ENCODE measurements at places on chromosomes 12 and 14.

DNA sequence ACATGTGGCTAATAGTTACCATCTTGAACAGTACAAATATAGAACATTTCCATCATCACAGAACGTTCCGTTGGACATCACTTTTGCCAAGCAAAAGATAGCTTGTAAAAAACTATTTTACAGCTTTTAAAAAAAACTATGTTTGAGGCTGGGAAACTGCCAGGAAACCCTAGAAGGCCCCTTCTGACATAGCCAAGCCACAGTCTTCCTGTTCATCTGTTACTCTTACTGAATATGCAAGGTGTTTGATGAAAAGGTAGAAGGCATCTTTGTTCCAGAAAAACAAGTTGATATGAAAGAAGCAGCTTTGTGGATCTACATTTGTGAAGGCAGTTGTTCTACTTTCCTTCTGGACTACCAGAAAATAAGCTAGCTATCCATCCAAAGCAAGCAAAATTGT is 23.6 kb upstream of the WNK1 start:
- no peak for DNase-seq

- DNase-seq: no peak
Measured at GRCh38 chr12:111025792-111026430, 105.5 kb upstream of the MYL2 start.

GRCh38 chr12:76784600-76785051 is 20.7 kb downstream of the ZDHHC17 start:
- DNase-seq: no peak

DNA sequence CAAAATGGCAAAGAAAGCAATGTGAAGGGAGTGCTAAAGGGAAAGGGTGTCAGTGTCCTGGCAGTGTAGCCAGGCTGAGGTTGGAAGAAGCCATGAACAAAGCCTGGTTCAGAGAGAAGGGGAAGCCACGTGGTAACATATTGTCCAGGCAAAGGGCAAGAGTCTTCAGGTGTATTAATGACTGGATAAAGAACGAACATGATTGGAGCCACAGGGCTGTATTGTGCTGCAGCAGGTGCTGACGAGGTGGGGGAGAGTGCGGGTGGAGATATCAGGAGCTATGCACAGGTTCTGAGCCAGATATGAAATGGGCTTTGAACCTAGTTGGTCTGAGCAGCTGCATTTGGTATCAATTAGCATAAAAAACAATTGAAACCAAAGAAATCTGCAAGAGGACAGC is 18.6 kb upstream of the EMP1 start:
- DNase-seq: no peak

DNA sequence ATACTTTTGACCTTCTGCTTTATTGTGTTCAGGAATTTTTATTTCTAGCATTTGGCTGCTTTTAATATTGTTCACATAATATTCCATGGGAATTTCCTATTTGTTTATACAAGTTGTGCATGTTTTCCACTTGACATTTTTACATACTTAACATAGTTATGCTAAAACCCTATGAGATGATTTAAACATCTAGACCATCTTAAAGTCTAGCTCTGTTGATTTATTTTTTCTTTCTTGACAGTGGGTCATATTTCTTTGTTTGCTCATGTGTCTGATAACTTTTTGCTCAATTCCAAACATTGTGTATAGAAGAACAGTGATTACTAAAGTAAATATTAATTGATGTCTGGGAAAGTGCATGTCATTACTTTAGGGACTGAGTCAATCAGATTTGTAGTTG is 202.1 kb upstream of the PDZRN4 start:
- DNase-seq: no peak

GRCh38 chr12:4505376-4505986 is 33.2 kb upstream of the RAD51AP1 start:
- DNase-seq: no peak

DNA sequence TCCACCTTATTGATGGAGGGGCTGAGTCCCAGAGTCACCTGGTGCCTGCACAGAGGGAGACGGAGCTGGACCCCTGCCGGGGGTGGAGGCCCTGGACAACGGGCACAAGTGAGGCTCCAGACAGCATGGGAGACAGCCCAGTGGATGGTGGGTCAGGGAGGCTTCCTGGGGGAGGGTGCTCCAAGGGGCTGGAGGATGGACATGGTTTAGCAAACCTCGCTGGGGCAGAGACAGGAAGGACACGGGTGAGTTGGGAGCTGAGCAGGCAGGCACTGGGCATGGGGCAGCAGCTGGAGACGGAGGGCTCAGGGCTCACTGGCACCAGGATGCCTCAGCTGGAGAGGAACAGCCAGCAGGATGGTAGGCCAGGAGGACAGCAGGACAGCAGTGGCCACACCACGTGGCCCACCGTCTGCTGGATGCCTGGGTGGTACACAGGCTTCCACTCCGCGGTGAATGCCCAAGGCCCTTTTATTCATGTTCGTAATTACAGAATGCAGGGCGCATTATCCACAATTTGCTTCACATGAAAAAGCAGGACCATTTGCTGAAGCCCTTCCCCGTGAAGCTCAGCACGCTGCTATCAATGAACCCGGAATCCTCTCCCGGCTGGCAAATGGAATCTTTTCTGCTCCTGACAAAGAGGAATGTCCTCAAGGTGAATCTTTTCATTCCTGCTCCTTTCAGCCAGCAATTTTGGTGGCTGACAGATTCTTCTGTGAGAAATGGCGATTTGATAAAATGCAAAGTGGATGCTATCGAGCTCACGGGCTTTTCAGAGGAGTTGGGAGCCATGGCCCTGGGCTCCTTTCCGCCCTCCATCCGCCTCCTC is 138.1 kb upstream of the C14orf180 start:
- no peak for DNase-seq

DNA sequence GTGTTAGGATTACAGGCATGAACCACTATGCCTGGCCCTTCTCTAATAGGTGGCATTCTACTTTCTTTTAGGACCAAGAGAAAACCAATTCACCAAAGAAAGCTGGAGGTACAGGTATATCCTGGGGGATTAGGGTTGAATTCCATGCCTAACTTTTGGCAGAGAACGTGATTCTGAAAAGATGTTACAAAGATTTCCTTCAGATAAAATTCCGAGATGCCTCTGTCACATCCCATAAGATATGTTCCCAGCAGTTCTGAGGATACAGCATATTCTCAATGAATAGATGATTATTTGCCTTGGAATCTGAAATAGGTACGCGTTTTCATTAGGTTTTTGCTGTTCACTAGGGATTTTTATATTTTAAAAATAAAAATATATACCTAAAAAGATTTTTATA is 111.9 kb upstream of the KRAS start:
- DNase-seq: no peak

GRCh38 chr14:91143862-91144261 is 30.0 kb downstream of the DGLUCY start:
- no peak for DNase-seq

- DNase-seq: no peak
Measured at GRCh38 chr14:88632512-88632911, 69.7 kb downstream of the ZC3H14 start.

All from stimulated activated CD4-positive, alpha-beta T cell treated with anti-CD3 and anti-CD28 coated beads, Interleukin-1b, Interleukin-23, amount 100 ng/mL, for 1 hour (primary cell).